Epithelial cell of proximal tubule (primary cell): ENCODE measurements at places on chromosomes 13 and 19.

GRCh38 chr19:55216461-55217198 is 7.3 kb upstream of the PTPRH start:
- peak; percentile 89 for DNase-seq

DNA sequence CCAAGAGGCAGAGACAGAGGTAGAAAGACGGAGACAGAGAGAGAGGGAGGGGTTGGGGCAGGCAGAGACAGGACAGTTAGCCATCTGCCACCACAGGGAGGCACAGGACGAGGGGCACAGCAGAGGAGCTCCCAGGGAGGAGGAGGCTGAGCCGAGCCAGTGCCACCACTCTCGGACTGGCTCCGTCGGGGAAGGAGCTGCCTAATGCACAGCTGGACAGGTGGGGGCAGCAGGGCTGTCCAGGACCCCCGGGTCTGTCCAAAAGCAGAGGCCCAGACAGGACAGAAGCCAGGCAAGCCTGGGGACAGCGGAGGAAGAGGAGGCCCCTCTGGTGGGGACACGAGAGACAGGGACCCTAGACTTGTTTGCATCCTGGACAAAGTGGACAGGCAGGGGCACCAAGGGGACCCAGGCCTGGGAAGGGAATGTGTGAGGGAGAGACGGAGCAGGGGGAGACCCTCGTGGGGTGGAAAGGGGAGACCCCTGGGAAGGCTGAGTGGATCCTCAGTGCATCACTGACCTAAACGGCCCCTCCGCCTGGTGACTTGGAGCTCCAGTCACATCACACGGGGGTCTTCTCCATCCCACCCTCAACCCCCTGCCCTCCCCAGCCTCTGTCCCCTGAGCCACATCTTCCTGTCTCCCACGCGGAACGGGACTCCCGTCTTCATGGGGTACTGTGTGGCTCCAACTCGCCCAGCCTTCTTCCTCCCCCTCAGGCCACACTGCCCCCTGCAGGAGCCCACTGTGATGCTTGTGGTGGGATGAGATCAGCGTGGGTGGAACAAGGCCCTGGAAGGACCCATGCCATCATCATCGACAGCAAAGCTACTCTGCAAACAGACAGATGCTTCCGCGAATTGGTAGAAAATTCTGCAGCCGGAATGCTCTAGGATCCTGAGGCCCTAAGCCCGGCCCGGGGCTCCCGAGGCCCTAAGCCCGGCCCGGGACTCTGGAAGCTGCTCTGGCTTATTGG is 915 bp downstream of the F10 start:
- DNase-seq: no peak

GRCh38 chr13:37869756-37870488 is at the start of gene TRPC4:
Gene TRPC4, minus strand, starts transcription at chr13:37869772. Its CDS starts 86,439 bp downstream, at chr13:37783333.
- no peak for DNase-seq

DNA sequence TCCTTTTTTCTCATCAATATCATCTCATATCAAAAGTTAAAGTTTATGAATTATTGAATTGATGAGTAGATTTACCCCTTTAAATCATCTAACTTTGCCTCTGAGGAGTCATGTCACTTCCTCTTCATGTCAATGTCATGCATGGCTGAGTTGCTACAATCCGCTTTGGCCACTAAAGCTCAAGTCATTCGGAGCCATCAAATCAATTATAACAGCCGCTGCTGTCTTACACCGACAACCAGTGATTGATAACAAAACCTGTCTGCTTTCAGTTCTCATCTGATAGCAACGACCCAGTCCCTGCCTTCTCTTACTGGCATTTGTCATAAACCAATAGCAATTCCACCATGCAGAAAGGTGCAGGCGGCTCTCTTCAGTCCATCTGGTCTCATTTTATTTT is 429.3 kb downstream of the DIAPH3 start:
- no peak for DNase-seq

- DNase-seq: no peak
These were observed 16.2 kb downstream of the EVI5L start for GRCh38 chr19:7846155-7846646.

- no peak for DNase-seq
These were observed 14.8 kb upstream of the MTUS2 start for GRCh38 chr13:28805193-28805819.

GRCh38 chr13:110448230-110448629 is 113.3 kb downstream of the RAB20 start:
- peak; percentile 63 for DNase-seq

DNA sequence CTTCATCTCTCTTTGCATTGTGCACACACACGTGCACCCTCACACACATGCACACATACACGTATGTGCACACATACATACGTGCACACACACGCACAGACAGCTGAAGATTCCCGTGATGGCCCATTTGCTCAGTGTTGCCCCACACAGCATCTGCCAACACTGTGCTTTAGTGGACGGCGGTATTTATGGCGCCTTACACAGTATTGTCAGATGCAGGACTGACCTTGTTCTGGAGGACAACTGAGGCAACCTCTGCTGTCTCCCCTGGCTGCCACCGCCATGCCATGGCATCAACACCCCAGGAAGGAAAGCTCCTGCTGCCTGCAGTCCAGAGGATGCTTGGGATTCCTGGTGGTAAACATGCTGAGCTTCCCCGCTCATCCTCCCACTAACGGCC is 316.4 kb downstream of the TEX29 start:
- DNase-seq: no peak

GRCh38 chr13:55013051-55013450 is 1984.4 kb downstream of the OLFM4 start:
- no peak for DNase-seq

DNA sequence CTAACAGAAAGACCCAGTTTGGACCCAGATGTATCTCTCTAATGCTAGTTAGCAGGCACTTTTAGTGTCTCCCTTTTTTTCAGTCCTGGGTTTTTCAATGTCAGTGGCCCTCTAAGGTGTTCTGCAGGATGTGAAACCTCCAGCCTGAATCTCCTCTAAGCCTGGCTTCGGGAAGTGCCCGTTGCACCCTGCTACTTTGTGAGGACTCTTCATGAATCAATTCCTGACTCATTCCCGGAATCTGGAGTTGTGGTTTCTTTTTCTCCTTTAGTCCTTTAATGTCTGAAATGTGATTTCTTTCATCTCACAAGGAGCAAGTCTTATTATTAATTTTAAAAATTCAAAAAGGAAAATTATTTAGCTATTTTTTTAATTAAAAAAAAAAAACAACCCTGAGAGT is 116.0 kb downstream of the ZNF536 start:
- no peak for DNase-seq
